Central memory CD8-positive, alpha-beta T cell (primary cell): ENCODE measurements at places on chromosomes 6 and 20.

- no peaks in the 10 kb centered on the region for H3K27me3 ChIP-seq
- H3K27ac ChIP-seq: no peak overlapping the region
- no peak overlapping the region for H3K4me3 ChIP-seq
These were observed 37.0 kb downstream of the ZFP64 start for GRCh38 chr20:52154575-52154974.

DNA sequence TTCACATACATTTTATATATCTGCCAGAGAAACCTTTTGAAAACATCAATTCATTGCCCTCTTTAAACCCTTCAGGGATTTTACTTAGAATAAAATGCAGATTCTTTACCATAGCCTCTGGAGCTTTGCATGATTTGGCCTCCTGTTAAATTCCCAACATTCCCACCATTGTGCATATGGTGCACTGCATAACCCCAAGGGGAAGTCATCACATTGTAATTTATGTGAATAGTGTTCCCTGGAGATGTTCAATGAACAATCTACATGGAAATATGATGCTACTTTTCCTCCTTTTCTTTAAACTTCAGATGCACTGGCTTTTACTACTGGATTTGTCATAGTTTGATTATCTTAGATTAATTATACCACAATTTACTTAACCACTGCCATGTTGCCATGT, 94.7 kb downstream of the PHF3 start:
- H3K4me3 ChIP-seq: no peak overlapping the region
- H3K27me3 ChIP-seq: no peaks in the 10 kb centered on the region
- H3K27ac ChIP-seq: no peak overlapping the region
- no peaks in the 10 kb centered on the region for H3K4me1 ChIP-seq
- DNase-seq: no peak

DNA sequence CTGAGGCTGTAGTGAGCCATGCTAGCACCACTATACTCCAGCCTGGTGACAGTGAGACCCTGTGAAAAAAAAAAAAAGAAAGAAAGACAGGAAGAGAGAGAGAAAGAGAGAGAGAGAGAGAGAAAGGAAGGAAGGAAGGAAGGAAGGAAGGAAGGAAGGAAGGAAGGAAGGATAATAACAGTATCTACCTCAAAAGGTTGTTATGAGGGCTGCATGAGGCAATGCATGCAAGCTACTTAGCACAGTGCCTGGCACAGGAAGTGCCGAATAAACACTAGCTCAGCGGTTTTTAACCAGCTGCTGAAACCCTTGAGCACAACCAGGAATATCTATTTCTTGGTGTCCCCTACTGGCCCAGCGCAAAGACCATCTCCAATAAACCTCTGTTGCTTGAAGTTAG, 62.3 kb upstream of the TBC1D7 start:
- no peak for DNase-seq
- H3K4me1 ChIP-seq: peaks cover 10% of the 10 kb centered on the region
- peaks cover 2% of the 10 kb centered on the region for H3K36me3 ChIP-seq
- peak overlapping the region; percentile 19 for H3K4me3 ChIP-seq
- peak overlapping the region; percentile 90 for H3K27ac ChIP-seq

GRCh38 chr6:105805501-105806023, 280.6 kb upstream of the PRDM1 start:
- H3K36me3 ChIP-seq: no peaks in the 10 kb centered on the region
- H3K27ac ChIP-seq: no peak overlapping the region
- no peak for DNase-seq
- no peak overlapping the region for H3K4me3 ChIP-seq
- no peaks in the 10 kb centered on the region for H3K27me3 ChIP-seq

DNA sequence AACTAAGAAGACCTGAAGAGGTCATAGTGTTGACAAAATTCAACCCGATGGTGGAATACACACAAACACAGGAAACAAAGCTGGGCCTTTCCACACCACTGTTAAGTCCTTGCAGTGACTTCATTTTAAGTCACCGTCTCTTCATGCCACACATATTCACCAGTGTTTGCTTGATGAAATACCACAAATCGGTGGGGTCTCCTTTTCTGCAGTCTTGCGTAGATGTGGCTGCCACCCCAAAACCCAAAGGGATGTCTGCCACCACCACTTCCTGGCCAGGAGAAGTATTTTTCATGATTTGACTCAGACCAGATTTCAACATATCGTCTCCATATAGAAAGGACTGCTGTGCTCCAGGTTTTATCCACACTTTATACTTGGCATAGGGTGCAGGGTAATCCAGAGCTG, 11.0 kb upstream of the COL10A1 start:
- peak overlapping the region; percentile 41 for H3K4me3 ChIP-seq
- H3K27me3 ChIP-seq: no peaks in the 10 kb centered on the region
- H3K27ac ChIP-seq: peak overlapping the region; percentile 64
- H3K36me3 ChIP-seq: peaks cover 9% of the 10 kb centered on the region
- peak; percentile 42 for DNase-seq
- H3K4me1 ChIP-seq: peaks cover 26% of the 10 kb centered on the region

- DNase-seq: no peak
- H3K27ac ChIP-seq: peak overlapping the region; percentile 20
- H3K36me3 ChIP-seq: peaks cover 12% of the 10 kb centered on the region
- H3K4me3 ChIP-seq: no peak overlapping the region
These were observed 26.9 kb downstream of the BICRAL start for GRCh38 chr6:42808492-42809483.

DNA sequence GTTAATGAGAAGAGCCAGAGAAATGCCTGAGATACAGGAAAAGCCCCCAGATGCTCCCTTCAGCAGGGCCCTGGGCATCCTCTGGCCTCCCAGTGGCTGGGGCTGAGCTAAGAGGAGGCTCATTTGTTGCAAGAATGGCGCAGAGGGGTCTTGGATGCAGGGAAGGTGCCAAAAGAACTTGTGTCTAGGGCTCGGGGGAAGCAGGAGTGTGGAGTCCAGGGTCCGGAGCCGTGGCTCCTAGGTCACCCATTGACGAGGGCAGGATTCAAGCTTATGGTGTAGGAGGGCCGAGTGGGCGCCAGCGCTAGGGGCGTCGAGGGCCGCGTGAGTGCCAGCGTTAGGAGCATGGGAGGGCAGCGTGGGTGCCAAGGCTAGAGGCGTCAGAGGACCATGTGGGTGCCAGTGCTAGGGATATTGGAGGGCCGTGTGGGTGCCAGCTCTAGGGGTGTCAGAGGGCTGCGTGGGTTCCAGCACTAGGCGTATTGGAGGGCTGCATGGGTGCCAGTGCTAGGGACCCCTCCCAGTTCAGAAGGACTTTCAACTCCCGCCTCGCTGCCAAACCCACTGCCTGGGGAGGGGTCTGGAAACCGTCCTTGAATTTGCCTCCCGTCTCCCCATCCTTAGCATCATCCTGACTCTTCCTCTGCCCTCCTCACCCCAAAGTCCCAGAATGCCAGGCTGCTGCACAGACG, 250.5 kb upstream of the AFDN start:
- no peak overlapping the region for H3K27ac ChIP-seq
- no peak for DNase-seq
- H3K36me3 ChIP-seq: no peaks in the 10 kb centered on the region
- H3K4me1 ChIP-seq: no peaks in the 10 kb centered on the region
- no peak overlapping the region for H3K4me3 ChIP-seq

DNA sequence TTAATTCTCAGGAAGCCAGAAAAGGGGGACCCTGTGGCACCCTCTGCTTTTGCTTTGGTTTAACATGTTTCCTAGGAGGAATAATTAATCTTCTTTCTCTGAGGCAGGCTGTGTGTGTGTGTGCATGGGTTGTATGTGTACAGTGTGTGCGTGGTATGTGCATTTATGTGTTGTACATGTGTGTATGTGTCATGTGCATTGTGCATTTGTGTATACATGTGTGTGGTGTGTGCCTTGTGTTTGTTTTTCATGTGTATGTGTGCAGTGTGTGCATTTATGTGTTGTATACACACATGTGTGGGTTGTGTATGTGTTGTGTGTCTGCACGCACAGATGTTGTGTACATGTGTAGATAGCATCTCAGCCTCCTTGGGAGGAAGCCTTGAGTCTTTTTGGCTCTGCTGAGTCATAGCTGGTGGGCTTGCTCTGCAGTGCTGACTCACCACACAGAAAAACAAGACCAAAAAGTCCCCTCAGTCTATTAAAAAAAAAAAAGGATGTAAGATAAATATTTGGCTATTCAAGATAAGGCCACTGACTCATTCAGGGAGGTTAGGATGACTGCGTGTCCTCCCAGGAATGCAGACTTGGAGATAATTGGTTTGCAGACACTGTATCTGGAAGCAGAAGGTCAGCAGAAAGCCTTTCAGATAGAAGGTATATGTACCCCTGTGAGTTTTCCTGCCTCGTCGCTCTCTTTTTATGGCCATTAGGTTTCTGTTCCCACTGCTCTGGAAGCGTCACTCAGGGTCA, 58.6 kb downstream of the SYNJ2 start:
- DNase-seq: no peak
- no peak overlapping the region for H3K4me3 ChIP-seq
- peaks cover 8% of the 10 kb centered on the region for H3K4me1 ChIP-seq
- no peaks in the 10 kb centered on the region for H3K27me3 ChIP-seq

- peaks cover 1% of the 10 kb centered on the region for H3K36me3 ChIP-seq
- no peak overlapping the region for H3K27ac ChIP-seq
- no peak overlapping the region for H3K4me3 ChIP-seq
- no peak for DNase-seq
- H3K4me1 ChIP-seq: no peaks in the 10 kb centered on the region
These were observed 27.1 kb downstream of the DAAM2 start for GRCh38 chr6:39819228-39819627.

DNA sequence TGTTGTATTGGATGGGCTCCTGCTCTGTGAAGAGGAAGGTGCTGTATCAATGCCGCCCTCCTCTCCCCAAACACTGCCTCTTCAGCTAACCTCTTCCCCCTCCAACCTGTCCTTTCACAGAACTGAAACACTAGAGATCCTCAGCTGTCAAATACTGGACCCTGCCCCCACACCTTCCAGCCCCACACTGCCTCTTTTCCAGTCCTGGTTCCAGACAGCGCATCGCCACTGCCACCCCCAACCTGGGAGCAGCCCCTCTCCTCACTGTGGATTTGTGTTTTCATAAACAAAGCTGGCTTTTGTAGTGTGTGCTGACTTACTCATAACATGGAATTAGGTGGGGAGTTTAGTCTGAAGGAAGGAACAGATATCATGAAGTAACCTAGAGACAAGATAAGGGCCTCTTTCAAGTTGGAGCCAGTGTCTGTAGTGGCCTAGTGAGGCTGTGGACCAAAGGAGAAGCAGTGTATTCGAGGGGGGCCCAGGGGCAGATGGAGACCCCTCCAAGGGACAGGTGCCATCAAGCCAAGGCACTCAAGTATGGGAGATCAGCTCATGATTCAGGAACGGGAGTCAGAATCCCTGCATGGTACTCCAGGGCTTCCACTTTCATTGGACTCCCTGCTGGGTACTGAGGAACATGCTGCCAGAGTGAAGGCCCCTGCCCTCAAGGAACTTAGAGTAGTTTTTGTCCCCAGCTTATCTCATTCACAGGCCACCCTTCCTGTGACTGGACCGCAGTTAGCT, 2.1 kb downstream of the SCUBE3 start:
- H3K36me3 ChIP-seq: no peaks in the 10 kb centered on the region
- DNase-seq: no peak
- no peak overlapping the region for H3K4me3 ChIP-seq
- H3K27ac ChIP-seq: no peak overlapping the region
- H3K4me1 ChIP-seq: peaks cover 8% of the 10 kb centered on the region

- peaks cover 6% of the 10 kb centered on the region for H3K27me3 ChIP-seq
- H3K4me1 ChIP-seq: no peaks in the 10 kb centered on the region
- no peak overlapping the region for H3K27ac ChIP-seq
- DNase-seq: no peak
- H3K36me3 ChIP-seq: no peaks in the 10 kb centered on the region
These were observed 36.8 kb upstream of the BCAS1 start for GRCh38 chr20:54107181-54107580.

DNA sequence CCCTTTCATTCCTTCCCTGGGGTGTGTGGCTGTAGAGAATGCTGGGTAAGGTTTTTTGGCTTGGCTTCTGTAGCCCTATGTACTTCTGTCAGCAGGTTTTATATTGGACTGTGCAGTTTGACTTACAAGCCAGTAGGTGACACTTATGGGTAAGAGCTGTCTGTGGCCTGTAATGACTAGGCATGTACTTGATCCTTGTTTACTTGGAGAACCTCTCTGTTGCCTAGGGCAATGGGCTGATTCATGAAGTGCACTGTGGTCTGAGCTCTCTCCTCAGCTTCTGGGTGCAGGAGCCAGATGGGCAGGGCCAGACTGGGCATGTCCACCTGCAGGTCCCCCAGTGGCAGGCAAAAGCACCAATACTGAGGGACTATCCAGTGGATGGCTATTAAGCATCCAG, 544.6 kb downstream of the ADGRB3 start:
- no peak overlapping the region for H3K27ac ChIP-seq
- no peak for DNase-seq
- H3K36me3 ChIP-seq: no peaks in the 10 kb centered on the region

DNA sequence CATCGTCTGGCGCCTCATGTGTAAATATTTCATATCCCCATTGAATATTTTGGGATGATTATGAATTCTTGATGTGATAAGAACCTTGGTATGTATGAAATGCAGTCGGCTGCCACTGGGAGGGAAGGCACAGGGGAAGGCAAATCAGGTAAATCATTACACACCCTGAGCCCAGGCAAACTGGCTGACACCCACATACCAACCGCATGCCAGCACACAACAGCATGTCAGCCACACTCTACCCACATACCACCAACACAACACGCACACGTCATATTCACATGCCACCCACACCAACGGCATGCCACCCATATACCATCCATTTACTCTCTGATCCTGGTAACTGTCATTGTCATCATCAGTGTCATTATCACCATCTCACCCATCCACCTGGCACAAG, 28.3 kb upstream of the MDGA1 start:
- H3K4me1 ChIP-seq: no peaks in the 10 kb centered on the region
- peaks cover 3% of the 10 kb centered on the region for H3K27me3 ChIP-seq
- no peak for DNase-seq
- no peak overlapping the region for H3K4me3 ChIP-seq
- peaks cover 4% of the 10 kb centered on the region for H3K36me3 ChIP-seq

- no peaks in the 10 kb centered on the region for H3K4me1 ChIP-seq
- no peaks in the 10 kb centered on the region for H3K36me3 ChIP-seq
- no peak overlapping the region for H3K4me3 ChIP-seq
- H3K27me3 ChIP-seq: no peaks in the 10 kb centered on the region
- no peak for DNase-seq
These were observed 1026.6 kb downstream of the EYS start for GRCh38 chr6:64680446-64680845.

DNA sequence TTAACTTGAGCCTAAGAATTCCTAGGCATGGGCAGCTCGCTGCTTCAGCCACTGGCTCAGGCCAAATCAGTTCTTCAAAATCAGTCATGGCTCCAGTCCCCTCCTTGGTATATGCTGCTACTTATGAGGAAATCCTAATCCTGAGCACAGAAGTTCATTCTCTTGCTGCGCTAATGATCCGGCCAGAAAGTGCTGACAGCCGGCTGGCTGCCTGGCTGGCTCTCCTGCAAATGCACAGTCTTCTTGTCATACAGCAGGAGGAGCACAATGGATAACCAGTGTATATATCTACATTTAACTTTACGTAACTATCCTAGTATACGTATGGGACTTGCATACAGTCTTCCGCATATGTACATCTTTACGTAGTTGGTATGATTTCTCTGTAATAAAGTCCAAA, 500.8 kb downstream of the PRKN start:
- no peaks in the 10 kb centered on the region for H3K36me3 ChIP-seq
- no peaks in the 10 kb centered on the region for H3K27me3 ChIP-seq
- H3K27ac ChIP-seq: no peak overlapping the region
- H3K4me1 ChIP-seq: no peaks in the 10 kb centered on the region
